ENCODE measurements at places on chromosomes 12 and 14.

- no peak for DNase-seq
Observed at GRCh38 chr14:91035855-91036254, 24.6 kb downstream of the RPS6KA5 start.

DNA sequence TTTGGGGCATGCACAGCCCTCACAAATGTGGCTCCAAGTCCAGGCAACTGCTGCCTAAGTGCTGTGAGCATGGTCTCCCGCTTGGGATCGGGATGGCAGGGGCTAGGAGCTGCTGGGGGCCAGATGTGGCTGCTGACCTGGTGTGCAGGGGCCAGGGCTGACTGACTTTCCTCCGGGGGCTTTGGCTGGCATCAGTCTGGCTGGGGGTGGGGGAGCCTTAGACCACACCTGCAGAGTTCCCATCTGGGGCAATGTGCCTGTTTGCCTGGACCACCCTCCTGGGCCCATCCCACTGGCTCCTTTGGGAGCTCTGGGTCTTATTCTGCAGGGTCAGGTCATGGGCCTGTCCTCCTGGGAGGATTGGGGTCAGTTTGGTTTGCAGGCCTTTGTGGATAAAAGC lies 90.5 kb downstream of the TSPAN9 start:
- no peak for DNase-seq

- peak; percentile 31 for DNase-seq
Observed at GRCh38 chr12:43835656-43836474, at the start of gene TMEM117. Gene TMEM117, plus strand, starts transcription at chr12:43836081.

- no peak for DNase-seq
Observed at GRCh38 chr14:74135426-74135825, 50.7 kb downstream of the LIN52 start.

DNA sequence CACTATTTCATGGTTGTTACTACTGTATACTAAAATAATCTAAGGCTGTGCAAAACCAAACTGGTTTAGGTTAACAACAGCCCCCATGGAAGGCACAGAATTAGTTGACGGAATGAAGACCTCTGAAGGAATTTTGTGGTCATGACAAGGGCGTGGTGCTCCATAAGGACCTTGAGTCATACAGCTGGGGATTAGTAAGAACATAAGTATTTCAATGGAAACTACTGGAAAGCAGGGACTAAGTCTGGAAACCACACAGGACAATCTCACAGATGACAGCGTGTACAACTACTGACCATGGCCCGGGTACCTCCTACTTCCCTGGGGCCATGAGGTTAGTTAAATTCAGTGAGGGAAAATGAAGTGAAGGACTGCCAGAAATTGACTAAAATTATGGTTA lies 98.5 kb upstream of the PLEKHA5 start:
- peak; percentile 58 for DNase-seq

DNA sequence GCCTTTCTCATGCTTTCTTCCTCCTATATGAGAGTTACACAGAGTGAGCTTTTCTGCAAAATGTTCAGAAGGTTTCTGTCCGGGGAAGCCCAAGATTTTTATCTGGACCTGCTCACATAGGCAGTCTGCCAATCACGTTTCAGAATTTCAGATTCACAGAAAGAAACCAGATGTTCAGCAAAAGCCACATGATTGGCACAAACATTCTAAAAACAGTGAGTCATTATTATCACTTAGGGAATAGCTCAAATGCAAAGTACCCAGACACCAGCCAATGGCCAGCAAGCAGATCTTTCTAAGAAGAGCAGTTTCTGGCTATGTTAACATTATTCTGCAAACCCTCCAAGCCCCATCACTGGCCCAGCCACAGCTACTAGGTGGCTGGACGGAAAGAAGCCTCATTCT lies 1558.5 kb upstream of the TMEM132C start:
- peak; percentile 5 for DNase-seq
